ENCODE measurements at places on chromosomes 12 and 14.

GRCh38 chr14:87994974-87995373 lies 2.0 kb upstream of the GALC start:
- DNase-seq: peak; percentile 41

DNA sequence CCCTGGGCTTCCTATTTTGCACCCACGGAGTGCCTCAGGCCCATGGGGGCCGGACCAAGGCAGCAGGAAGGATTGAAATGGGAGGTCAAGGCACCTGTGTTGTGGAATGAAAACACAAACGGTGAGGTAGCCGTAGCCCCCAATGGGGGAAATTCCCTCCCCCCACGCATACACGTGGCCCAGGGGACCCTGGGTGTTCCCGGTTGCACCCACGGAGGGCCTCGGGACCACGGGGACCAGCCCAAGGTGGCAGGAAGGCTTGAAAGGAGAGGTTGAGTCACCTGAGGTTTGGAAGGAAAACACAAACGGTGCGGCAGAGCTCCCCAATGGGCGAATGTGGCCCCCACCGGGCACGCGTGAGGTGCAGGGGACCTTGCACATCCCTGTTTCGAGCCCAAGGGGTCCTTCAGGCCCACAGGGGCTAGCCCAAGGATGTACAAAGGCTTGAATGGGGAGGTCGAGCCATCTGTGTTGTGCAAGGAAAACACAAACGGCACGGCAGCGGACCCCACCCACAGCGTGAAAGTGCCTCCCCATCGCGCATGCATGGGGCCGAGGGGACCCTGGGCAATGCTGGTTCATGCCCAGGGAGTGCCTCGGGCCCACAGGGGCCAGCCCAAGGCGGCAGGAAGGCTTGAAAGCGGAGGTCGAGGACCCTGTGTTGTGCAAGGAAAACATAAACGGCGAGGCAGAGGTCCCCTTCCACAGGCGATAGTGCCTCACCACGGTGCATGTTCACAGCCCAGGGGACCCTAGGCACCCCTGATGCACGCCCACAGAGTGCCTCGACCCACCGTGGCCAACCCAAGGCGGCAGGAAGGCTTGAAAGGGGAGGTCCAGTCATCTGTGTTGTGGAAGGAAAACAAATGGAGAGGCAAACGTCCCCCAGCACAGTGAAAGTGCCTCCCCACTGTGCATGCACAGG lies 376.7 kb downstream of the ALG10 start:
- DNase-seq: no peak

- no peak for DNase-seq
Measured at GRCh38 chr12:15393037-15393436, 70.7 kb downstream of the PTPRO start.

DNA sequence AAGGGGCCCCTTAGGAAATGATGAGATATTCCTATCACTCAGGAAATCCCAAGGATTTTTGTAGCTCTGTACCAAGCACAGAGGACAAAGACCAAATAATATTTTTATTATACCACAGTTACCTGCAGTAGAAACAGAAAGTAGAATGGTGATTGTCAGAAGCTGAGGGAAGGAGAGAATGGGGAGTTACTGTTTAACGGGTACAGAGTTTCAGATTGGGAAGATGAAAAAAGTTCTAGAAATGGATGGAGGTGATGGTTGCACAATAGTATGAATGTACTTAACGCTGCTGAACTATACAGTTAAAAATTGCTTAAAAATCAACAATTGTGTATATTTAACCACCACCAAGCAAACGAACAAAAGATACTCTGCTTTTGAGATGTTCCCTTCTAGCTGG lies 24.1 kb downstream of the FLVCR2 start:
- DNase-seq: no peak

- DNase-seq: no peak
Measured at GRCh38 chr14:94405486-94405885, 17.1 kb upstream of the SERPINA1 start.

- DNase-seq: no peak
Measured at GRCh38 chr12:113422030-113422885, at the start of gene SDSL. Gene SDSL, plus strand, starts transcription at chr12:113422380. Its CDS starts 5,603 bp downstream, at chr12:113427983.

DNA sequence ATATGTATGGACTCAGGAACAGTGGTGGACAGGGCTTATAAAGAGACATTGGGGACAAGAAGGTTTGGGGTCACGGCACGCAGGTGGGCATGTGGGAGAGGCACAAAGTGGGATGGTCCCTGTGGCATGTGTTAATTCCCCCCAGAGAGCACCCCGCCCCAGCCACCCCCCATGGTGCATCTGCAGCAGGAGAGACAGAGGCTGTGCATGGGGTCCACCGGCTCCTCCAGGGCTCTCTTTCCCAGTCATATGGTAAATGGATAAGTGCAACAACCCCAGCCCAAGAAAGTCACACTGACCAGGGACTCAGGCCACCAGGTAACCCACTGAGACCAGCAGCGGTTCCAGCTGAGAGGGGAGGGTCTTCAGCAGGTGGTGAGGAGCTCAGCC lies 242.1 kb downstream of the BCL11B start:
- DNase-seq: no peak

DNA sequence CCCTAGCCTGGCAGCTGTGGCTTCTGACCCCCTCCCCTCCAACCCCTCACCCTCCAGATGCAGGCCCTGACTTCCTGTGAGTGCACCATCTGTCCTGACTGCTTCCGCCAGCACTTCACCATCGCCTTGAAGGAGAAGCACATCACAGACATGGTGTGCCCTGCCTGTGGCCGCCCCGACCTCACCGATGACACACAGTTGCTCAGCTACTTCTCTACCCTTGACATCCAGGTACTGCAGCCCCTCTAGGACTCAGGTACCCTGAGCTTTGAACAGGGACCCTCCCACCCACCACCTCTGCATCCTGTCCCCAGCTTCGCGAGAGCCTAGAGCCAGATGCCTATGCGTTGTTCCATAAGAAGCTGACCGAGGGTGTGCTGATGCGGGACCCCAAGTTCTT lies 6.0 kb upstream of the IRF9 start:
- DNase-seq: no peak

- no peak for DNase-seq
Measured at GRCh38 chr14:74569806-74570591, 42.0 kb downstream of the LTBP2 start.

- no peak for DNase-seq
Measured at GRCh38 chr12:89859508-89860220, 151.0 kb upstream of the ATP2B1 start.

- no peak for DNase-seq
Measured at GRCh38 chr14:55957950-55958349, 160.3 kb upstream of the PELI2 start.

- no peak for DNase-seq
Measured at GRCh38 chr14:65354715-65355114, 57.8 kb upstream of the FUT8 start.

DNA sequence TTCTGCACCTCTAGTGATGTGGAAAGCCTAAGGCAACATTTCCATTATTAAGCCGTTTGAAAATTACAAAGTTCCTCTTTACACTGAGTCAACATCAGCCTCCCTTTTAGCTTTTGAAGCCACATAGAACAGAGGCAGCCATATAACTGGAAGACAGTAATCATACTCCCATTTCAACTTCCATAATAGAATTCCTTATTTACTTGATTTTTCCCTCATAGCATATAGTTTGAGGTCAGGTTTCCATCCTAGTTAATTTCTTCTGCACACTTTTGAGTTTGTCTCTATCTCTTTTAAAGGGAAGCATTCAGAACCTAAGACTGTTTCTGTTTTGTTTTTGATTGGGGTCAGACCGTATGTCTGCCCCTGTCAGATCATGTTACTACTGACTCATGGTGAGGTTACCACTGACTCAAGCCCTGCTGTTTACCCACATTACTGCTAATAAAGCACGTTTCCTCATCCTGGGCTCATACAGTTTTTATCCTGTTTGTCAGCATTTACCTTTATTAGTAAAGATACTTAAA lies 161.0 kb downstream of the SLC38A4 start:
- no peak for DNase-seq

- no peak for DNase-seq
Measured at GRCh38 chr14:63448841-63449240, 94.3 kb downstream of the PPP2R5E start.

- DNase-seq: no peak
Measured at GRCh38 chr14:54698966-54699530, 132.1 kb downstream of the SAMD4A start.

DNA sequence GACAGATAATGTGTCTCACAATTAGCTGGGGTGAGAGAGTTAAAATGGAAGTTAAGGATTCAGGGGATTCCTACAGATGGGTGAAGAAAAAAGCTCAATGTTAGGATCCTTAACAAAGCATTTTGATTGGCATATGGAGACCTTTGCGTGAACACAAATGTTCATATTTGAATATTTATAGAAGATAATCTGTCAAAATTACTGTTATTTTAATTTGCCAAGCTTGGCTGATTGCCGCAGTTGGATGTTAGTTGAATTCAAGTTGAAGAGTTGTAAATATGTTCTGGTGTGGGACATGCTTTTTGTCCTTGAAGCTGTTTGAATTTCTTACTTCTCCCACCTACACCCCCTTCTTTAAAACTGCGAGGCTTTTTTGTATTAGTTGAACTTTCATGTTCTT lies 91.2 kb downstream of the FUT8 start:
- no peak for DNase-seq

DNA sequence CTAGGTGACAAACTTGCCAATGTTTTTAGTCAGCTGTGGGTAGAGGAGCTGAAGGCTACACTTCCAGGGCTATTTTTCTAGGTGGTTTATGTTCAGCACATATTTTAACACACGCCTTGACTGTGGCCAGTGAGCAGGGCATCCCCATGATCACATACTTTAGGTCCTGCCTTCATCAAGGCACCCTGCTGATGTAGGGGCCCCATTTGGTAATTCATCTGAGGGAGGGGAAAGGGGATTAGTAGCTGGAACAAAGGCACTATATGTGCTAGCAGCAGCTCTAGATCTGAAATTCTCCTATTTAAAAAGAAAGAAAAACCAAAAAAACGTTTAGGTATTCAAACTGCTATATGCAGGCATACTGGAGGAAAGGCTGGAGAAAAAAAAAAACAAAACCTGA lies 14.5 kb downstream of the EGLN3 start:
- DNase-seq: no peak

GRCh38 chr12:9404031-9404430 lies 195.8 kb upstream of the PZP start:
- DNase-seq: no peak

GRCh38 chr12:101794574-101794973 lies 36.2 kb downstream of the GNPTAB start:
- DNase-seq: no peak

DNA sequence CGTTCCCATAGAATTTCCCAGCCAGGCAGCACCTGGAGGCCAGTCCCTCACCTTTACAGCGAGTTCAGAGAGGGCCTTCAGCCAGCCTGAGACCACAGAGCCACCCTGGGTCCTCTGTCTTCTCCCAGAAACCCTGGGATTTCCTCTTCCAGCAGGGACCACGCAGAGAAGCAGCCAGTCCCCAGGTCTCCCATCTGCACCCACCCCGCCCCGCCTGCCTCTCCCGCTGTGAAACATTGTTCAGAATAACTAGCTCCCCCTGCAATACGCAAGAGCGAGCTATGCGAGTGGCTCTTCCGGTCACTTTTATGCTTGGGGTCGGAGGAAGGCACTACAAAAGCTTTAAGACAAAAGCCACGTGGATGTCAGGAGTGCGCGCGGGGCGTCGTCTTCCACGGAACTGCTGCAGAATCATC lies 77.8 kb downstream of the SERPINA3 start:
- DNase-seq: no peak

DNA sequence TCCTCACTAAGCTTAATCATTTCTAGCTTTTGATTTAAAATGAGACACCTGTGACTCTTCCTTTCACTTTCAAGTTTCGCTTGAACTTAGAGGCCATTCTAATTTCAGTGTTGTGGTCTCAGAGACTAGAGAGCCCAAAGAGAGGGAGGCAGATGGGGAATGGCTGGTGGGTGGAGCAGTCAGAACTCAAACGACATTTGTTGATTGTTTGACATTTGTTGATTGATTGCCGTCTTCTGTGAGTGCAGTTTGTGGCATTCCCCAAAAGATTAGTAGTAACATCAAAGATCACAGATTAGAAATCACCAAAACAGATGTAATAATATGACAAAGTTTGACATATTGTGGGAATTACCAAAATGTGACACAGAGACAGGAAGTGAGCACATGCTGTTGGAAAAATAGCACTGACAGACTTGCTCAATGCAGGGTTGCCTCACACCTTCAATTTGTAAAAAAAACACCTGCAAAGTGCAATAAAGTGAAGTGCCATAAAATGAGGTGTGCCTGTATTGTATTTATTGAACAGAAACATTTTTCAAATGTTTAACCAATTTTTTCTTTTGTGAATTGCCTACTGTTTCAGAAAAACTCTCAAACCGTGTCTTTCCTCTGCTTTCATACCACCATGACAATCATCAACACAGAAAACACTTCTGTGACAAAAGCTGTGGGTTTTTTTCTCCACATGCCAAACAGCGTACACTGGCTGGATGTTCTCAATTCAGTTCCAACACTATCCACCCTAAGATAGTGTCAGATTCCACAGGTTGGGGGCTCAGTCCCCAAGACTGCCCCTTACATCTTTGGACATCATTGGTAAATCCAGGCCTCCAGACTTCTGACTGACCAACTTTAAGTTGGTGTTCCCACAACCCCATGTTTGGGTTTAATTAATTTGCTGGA lies 376.3 kb upstream of the RGS6 start:
- DNase-seq: peak; percentile 75

DNA sequence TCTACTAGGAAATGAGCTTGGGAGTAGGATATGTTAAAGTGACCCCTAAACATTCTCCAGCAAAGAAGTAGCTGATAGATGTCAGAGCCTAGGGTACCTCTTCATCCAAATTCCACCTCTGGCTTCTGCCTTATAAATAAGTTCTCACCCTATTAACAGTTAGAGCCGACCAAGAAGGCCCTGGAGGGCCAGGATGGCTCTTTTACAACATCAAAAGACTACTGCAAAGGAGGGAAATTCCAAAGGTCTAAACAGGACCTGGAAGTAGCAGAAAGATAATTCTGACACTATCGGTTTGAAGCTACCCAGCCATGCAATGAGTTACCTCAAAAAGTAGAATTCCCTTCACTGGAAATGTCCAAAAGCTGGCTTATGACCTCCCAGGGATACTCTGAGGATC lies 90.0 kb downstream of the PPM1H start:
- DNase-seq: no peak

- DNase-seq: peak; percentile 7
Measured at GRCh38 chr12:57011438-57012424, 4.6 kb downstream of the TAC3 start.

GRCh38 chr12:51823875-51824565 lies 24.5 kb downstream of the FIGNL2 start:
- no peak for DNase-seq

DNA sequence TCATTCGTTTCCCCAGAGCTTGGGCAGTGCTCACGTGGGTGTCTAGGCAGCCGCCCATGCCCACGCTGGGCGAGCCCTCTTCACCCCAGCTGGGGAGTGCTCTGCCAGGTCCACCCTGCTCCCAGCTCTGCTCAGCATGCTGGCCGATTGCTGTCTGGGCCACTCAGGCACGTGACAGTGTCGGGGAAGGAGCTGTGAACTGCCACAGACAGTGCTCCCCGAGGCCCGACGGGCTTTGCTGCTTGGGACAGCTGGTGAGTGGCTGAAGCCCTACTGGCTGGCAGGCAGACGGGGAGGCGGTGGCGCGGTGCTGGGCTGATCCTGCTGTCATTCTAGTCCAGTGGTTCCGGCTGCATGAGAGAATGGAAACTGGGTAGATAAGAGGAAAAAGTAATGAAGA lies 15.8 kb downstream of the NOC4L start:
- no peak for DNase-seq

Measured in activated naive CD4-positive, alpha-beta T cell treated with Interleukin-2 at 50 U/mL for 16 hours (primary cell).